ENCODE measurements at places on chromosomes 5 and 9.

DNA sequence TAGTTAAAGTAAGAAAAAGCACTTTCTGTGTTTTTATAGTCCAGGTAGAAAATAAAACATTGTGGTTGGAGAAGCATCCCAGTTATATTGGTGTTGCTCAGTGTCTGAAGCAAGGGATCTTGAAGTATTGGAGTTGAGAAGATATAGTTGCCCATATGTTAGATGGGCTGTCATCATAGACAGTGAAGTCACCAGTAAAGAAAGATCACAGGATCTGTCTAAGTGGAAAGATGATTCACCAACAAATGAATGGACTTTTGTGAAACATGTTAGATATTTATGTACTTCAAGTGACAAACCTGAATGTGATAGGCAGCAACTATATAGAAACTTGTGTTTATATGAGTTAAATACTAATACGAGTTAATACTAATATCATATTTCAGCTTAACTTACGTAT is 11.7 kb downstream of the OGN start:
- no peak for DNase-seq

DNA sequence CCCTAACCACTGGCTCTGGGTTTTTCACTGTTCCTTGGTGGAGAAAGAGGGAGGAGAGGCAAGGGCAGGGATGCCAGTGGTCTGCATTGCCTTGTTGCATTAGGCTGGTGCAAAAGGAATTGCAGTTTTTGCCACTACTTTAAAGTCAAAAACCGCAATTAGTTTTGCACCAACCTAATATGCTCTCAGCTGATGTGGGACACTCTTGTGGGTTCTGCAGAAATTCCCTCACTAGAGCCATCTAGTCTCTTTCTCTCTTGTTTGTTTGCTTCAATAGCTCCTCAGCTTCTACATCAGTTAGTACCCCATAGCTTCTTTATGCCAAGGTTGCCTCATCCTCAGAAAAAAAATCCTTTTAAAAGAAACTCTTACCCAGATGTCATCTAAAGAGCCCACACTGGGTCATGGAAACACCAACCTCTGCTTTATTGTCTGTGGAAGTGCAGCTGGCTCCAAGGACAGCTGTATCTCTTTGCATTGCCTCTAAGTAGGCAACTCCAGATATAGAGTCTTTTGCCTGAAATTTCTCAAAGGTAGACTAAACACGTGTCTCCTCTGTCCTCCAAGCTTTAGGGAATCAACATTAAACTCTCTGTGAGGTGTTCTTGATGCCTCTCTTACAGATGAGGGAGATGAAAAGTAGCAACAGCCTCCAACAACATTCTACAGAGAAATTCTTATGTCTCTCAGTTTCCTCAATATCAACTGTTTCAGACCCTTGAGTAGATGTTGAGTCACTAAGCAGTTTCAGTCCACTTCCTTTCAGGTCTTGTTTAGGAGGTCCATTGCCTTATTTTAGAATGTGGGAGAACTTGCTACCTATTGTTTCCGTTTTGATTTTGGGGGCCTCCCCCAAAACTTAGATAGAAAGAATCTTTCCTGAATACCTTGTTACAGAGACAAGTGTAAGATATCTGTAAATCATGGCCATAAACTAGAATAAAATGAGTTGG is 84.9 kb upstream of the MEF2C start:
- DNase-seq = no peak

GRCh38 chr9:24011881-24012280 is 185.8 kb upstream of the ELAVL2 start:
- DNase-seq = no peak

GRCh38 chr5:127068493-127069214 is 4.6 kb downstream of the C5orf63 start:
- DNase-seq = no peak
